Stimulated activated CD4-positive, alpha-beta T cell treated with anti-CD3 and anti-CD28 coated beads, Interleukin-2, amount 100 ng/mL, for 24 hours (primary cell): ENCODE measurements at places on chromosomes 3 and 15.
A peak's percentile ranks its signal among the peaks of the same experiment; 100 is the strongest.

GRCh38 chr3:129829640-129830039, 63.9 kb downstream of the TMCC1 start:
- DNase-seq: peak; percentile 4

GRCh38 chr15:74173380-74174218, at the start of gene ISLR:
ISLR (plus strand) TSS chr15:74173710; CDS start chr15:74174859, 1,149 bp downstream.
- DNase-seq: no peak

- no peak for DNase-seq
These were observed 56.4 kb downstream of the TPRA1 start for GRCh38 chr3:127534161-127534451.

DNA sequence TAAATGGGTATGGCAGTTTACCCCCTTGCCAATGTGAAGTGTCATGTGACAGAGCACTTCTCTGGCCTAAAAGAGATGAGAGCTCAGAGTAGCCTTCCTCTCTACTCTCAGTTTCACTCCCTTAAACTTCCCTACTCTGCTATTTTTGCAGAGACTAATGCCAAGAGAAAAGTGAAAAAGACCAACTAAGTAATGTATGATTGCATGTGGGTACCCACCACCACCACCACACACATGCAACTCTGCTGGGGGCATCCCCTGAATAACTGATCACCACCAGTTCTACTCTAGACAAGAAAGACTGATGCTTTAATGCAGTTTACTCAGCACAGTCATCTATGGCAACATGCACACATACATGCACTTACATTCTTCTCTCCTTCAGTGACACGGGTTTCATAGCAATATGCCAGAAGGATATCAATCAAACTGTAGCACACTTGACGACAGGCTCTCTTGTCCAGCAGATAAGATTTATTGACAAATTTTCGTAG, 31.3 kb downstream of the SHQ1 start:
- no peak for DNase-seq

DNA sequence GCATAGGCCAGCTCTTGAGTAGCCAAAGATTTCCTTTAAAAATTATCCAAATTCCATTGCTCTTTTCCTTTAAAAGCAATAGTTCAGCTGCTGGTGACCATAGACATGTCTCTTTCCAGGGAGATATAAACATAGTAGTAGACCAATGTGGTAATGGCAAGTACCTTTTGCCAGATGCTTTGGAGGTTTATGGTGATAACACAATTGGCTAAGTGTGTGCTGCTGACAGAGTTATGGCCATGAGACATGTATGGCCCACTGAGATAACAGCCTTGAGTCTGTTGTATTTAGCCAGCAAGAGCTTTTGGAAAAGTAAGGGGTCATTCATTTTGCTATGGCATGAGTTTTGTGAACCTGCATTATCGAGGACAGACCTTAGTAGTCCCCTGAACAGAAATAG, 1146.8 kb downstream of the TUSC7 start:
- no peak for DNase-seq

DNA sequence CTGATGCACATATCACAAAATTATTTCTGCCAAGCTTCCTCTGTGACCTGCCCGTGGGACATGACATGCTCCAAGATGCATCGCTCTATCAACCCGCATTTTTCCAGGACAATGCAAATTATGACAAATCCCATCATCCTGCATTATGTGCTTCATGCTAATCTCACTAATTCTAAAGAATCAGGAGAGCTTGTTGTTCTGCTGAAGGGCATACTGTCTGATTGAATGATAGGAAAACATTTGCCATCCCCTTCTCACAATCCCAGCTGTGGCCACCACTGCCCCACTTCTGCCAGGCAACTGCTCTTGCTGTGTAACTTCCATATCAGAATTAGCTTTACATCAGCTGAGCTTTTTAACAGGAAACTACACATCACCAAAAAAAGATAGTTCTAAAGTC, 203.5 kb upstream of the NANOGP8 start:
- DNase-seq: no peak

DNA sequence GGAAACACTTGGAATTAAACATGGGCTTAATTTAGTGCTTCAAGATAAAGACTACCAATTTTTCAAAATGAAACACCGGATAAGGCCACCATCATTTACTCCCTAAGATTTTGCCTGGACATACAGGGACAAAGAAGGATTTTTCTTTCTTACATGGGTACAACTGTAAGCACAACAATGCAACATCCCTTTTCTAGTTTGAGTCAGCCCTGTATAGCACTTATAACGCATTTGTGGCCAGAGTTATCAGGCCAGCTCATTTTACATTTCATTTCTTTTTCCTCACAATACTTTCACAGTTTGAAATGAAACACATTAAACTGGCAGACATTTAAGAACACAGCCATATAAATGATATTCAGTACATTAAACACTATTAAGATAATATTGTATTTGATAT, 9.8 kb upstream of the SUCNR1 start:
- DNase-seq: no peak

- DNase-seq: no peak
These were observed 55.8 kb downstream of the TRPC1 start for GRCh38 chr3:142779591-142779990.

DNA sequence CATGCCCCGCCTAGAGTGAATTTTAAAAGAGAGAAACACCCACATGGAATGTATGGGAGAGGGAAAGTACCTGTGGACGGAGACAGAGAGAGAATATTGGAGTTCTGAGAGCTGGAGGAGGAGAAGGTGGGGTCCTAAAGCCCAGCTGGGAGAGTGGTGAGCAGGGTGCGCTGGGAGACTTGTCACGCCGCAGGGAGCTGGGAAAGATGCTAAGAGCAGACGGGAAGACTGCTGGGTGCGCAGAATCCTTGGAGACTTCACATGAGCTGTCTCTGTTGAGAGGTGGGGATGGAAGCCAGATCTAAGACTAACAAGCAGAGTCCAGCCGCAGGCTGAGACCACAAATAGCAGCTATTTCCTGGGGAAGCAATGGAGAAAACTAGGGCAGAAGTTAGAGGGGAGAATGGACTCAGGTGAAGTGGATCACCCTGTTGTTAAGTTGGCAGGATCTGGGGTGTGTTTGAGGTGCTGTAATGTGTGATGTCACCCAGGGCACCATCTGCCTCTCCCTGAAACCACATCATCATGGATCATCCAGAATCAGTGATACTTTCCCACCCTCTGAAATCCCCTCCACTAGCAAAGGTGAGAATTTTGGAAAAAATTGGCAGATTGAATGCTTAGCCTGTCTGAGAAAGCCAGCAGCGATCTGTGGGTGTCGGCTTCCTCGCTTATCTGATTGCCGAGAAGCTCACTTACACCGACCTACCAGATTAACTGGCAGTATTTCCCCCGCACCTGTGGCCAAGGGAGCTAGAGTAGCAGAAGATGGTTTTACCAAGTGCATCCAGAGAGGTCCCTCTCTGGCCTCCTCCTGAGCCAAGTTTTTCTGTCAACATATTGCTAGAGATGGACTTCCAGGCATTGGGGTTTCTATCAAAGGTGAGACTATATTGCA, 174.8 kb upstream of the BHLHE40 start:
- peak; percentile 12 for DNase-seq

DNA sequence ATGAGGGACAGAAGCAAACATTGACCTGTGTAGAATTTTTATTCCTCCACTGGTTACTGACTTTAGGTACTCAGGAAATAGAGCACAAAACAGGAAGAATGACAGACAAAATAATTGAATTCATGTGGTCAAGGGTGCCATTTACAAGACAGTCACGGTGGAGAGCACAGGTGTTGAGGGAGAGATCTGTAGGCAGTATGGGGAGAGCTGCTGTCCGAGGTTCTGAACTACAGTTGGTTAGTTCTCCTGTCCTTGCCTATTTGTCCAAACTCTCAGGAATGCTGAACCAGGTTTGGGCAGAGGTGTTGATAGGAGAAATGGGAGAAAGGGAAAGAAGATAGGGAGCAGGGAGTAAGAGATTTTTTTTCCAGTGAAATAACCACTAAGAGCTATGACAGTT, 178.5 kb upstream of the ZBTB20 start:
- no peak for DNase-seq

DNA sequence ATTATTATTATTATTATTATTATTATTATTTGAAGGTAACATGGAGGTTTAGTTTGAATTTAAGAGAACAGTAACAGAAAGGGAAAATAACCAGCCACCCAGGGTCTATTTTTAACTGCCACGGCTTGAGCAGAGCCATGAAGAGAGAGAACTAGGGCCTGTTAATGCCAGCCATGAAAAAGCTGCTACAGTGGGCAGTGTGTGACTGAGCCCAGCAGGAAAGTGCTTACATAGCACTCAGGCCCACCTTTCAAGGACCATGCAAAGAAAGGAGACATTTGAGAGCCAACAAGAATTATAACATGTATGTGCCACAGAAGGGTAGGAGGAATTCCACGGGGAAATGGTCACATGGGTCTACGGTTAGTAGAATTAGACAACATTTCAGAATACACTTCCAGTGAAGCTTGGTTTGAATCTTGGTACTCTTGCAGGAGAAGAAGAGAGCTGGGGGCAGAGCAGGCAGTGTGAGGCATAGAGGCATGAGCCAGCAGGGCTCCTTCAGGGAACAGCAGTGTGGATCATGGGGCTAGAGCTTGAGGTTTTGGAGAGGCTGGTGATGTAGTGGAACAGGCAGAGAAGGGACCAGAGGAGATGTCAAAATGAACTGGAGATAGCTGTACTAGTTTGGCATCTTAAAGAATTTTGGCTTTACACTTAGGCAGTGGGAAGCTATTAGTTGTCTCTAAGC, 140.7 kb downstream of the CMSS1 start:
- DNase-seq: no peak

DNA sequence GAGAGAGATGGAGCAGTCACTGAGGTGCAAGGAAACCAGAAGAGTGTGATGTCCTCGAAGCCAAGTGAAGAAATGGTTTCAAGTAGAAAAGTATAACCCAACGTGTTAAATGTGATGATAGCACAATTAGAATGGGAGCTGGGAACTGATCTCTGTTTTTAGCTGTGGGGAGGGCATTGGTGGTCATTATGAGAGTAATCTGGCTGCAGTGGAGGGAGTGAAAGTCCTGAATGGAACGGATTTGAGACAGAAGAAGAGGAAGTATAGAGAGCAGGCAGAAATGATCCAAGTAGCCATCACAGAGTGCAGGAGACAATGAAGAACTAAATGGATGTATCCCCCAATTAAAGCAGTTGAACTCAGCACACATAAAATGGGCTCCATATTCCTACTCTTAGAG, 235.3 kb downstream of the IGSF11 start:
- no peak for DNase-seq

DNA sequence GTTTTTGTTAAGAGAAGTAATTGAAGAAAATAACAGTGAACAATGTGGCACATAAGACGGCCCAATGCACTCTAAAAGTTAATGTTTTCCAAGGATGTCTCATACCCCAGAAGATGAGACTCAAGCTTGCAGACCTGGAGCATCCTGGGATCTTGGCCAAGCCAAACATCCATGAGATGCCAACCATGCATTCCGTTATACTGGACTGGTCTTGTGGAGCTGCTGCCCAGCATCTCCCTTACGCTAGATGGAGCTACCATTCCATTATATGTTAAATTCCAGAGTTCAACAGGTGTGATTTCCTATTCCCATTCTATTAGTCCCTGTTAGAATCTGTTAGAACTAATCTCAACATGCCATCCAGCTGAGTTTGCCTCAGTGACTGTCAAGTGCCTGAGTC, 181.8 kb downstream of the PDCD6IP start:
- DNase-seq: no peak

DNA sequence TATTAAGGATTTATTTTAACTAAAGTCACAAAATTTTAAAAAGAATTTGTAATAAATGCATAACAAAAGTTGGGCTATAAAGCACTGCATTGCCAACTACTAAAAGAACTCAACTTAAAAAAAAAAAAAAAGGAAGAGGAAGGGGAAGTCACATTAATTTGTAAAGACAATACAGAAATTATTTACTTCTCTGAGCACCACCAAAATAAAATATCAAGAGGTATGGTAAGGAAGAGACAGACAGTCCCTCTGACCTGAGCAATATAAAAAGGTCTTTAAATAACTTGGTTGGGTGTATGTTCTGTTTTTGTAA, 83.5 kb downstream of the UACA start:
- DNase-seq: no peak

DNA sequence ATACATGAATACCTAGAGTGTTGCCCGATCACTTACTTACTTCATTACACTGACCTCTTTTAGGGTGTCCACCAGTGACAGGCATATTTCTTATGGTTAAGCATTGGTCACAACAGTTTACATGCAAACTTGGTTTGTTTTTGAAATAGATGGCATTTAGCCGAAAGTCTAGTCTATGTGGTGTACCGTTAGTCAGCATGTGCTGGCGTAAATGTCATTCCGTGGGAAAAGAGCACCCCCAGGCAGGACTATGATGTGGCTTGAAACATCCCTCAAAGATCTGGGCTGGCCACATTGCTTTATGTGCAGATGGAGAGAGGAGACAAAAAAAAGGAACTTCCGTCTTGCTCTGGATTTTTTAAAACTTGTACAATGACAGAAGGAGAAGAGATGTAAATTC, 357.0 kb upstream of the ICE2 start:
- DNase-seq: no peak

DNA sequence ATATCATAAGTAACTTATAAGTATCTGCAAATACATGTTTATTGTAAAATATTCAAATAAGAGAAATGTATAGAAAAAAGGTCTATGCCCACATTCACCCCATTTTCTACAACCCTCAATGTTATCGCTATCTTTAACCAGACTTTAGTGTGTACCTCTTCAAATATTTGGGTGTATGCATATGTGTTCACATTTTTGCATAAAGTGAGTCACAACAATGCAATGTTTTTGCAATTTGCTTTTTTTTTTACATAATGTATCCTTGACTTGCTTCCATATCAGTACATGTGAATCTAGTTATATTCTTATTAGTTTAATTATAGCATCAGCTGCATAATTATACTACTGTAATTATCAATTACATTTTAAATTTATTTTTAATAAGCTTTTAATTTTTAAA, 117.3 kb upstream of the LYSMD4 start:
- no peak for DNase-seq

DNA sequence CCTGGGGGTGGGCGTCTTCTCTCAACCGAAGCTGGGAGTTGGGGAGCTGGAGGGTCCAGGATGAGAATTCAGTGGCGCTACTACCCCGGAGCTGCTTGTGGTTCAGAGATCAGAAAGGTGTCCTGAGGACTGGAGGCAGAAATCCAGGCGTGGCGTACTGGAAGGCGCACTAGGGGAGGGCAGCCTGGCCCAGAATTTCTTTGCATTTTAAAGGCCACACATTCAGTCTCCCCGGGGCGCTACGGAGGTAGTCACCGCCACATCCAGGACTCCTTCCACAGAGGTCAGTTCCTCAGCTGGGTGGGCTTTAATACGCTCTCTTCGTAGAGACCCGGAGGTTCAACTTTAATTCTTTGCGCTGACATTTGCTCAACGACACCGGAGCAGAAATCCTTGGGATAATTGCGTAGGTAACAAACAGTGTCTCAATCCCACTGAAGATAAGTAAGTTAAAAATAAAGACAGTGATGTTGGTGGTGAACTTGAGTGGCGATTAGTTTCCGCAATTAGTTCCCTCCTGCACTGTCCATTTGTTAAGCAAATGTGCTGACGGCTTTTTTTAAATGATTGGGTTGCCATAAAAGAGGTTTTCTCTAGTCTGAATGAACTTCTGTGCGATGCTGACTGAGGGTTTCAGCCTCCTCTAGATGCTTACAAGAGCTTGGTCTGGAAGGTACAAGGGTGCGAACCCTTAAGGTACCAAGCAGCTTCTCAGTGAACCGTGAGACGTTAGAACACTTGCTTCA, 535 bp downstream of the MCTP2 start:
- DNase-seq: no peak

- DNase-seq: no peak
These were observed 58.5 kb upstream of the RAP2B start for GRCh38 chr3:153103406-153103945.

- no peak for DNase-seq
These were observed 79.1 kb upstream of the HES1 start for GRCh38 chr3:194056731-194057415.

- DNase-seq: no peak
These were observed 154.0 kb downstream of the FMN1 start for GRCh38 chr15:33040496-33040895.
